ENCODE measurements at places on chromosomes 13 and 19.

- no peak for DNase-seq
Measured at GRCh38 chr13:30409886-30410704, 12.2 kb upstream of the UBE2L5 start.

DNA sequence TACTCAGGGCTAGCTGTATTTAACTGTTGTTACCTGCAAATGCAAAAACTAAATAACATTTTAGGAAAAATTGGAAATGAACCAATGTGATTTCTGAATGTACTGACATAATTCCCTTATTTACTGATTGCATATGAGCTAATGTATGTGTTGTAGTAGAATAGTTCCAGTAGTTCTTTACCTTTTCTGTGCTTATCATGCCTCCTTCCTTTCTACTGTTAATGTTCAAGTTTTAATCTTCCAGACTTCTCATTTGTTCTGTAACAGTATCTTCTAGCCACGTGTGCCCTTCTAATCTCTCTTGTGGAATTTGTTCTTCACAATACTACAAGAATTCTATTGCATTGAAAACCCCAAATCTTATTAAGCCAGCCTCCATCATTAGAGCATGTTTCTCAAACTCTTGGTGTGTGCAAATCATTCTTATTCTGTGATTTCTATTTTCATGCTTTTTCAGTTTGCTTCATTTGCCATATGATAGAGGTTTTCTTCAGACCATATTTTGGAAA lies 17.7 kb downstream of the LSM14A start:
- no peak for DNase-seq

- DNase-seq = no peak
Measured at GRCh38 chr13:29164116-29164515, 344.0 kb downstream of the MTUS2 start.

- DNase-seq = no peak
Measured at GRCh38 chr19:8518536-8518935, 4.6 kb upstream of the ZNF414 start.

DNA sequence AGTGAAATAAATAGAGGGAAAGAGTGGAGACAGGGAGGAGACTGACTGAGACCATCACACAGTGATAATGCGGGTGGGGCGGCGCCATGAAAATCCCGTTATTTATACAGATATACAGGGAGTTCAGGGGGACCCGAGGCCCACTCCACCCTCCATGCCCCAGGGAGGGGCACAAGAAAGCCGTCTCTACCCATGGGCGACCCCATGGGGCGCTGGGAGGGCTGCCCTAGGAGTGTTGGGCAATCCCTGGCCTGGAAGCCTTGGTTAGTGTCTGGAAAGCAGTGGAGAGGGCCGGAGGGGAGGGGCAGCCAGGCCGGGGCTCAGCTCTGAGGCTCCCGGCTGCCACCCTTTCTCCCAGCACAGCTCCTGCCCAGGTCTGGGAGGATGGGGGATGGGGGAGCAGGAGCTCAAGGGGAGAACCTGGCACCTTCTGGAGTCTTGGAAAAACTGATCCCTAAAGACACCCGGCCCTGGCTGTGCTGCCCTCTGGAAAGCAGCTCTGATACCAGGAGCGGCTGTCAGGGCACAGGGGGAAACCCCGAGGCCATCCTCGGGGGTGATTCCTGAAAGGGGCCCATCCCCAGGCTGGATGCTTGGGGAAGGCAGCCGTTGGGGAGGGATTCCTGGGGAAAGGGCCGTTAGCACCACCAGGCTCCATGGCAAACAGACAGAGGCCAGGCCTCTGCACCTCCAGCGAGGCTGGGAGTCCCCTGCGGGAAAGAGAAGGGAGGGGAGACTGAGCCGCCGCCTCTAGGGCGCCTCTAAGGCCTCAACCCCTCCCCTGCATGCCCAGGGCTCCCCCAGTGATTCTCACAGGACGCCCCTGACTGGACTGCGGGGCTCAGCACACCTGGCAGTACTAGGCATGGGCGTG lies 3.0 kb upstream of the PRKD2 start:
- DNase-seq = no peak

DNA sequence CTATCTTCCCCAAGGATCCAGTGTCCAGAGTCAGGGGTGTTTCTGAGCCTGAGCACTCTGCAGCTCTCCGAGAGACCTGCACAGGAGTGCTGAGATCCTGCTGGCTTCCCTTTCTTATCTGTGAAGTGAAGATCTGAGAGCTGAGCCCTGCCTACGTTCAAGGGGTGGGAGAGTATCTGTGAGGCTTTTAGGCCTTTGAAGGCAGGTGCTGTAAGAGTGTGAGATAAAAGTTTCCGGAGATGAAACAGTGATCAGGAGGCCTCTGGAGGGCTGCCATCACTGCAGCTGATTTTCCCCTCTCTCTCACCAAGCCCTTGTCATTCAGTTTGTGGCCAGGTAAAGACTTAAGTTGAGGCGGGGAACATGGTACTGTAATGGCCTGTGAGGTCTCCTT lies 83.1 kb downstream of the AKAP11 start:
- DNase-seq = peak; percentile 35

GRCh38 chr19:51173681-51174080 lies 31.6 kb downstream of the SIGLEC7 start:
- DNase-seq = no peak

DNA sequence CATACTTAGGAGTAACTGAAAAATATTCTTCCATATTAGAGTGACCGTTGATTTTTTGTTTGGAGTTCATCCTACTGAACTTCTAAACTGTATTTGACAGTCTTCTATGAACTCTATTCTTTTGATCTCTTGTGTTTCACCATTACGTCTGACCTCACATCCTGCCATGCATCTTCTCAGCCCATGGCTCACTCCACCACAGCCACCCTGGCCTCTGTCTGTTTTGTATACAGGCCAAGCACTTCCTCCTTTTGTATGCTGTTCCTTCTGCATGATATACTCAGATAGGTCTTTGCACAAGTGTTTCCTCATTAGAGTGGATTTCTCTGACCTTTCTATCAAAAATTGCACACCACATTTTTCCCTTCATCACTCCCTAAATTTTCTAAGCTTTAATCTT lies 119.9 kb downstream of the MAB21L1 start:
- DNase-seq = no peak

DNA sequence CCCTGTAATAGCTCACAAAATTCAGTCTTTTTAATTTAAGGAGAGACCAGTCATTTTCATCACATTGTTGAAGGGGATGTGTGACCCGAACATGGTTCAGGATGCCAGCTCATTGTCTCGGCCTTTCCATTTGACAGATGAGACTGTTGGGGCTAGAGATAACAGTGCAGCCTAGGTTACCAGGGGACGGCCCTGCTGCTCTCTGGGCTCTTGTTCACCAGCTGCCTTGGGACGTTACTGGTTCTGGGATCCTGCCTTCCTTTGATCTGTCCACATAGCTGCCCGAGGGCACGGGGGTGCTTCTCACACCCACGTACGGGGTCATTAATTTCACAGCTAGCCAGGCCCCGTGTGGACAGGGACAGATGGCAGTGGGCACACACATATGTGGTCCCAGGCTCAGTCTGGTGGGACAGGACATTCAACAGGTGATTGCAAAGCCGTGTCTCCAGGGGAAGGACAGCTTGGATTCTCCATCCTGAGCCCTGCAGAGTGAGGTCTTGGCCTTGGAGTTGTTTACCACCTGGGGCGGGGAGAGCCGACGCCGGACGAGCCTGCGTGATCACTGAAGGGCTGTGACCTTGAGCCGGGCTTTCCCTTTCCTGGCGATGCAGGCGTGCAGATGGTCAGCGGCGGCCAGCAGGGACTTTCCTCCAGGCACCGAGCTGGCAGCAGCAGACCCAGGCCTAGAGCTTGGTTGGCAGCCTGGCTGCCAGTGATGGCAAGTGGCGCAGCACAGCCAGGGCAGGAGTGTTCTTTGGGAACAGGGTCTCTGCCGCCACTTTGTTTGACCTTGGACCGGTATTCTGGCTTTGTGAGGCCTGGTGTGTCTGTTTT lies 26.7 kb upstream of the NPAS1 start:
- no peak for DNase-seq

- DNase-seq = no peak
Measured at GRCh38 chr19:53109527-53109926, 6.3 kb upstream of the ZNF160 start.

GRCh38 chr19:31983647-31984046 lies 361.8 kb upstream of the ZNF507 start:
- DNase-seq = no peak

- DNase-seq = no peak
Measured at GRCh38 chr13:73825143-73825542, 309.1 kb downstream of the KLF12 start.

DNA sequence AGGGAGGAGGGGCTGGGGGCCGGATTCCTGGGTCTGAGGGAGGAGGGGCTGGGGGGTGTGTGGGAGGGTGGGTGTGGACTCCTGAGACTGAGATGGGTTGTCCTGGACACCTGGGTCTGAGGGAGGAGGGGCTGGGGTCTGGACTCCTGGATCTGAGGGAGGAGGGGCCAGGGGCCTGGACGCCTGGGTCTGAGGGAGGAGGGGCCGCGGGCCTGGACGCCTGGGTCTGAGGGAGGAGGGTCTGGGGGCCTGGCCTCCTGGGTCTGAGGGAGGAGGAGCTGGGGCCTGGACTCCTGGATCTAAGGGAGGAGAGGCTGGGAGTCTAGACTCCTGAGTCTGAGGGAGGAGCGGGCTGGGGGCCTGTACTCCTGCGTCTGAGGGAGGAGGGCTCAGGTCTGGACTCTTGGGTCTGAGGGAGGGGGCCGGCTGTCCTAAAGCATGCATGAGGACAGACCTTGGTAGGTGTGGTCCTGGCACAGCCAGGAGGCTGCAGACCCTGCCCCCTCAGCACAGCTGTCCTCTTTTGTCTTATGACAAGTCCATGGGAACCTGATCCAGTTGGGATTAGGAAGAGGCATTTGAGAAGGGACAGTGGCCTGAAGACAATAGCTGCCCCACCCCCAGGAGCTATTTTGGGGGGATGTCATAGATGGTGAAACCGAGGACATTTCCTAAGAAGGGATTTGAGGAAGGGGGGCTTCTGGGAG lies 1.3 kb downstream of the TNNT1 start:
- DNase-seq = no peak

DNA sequence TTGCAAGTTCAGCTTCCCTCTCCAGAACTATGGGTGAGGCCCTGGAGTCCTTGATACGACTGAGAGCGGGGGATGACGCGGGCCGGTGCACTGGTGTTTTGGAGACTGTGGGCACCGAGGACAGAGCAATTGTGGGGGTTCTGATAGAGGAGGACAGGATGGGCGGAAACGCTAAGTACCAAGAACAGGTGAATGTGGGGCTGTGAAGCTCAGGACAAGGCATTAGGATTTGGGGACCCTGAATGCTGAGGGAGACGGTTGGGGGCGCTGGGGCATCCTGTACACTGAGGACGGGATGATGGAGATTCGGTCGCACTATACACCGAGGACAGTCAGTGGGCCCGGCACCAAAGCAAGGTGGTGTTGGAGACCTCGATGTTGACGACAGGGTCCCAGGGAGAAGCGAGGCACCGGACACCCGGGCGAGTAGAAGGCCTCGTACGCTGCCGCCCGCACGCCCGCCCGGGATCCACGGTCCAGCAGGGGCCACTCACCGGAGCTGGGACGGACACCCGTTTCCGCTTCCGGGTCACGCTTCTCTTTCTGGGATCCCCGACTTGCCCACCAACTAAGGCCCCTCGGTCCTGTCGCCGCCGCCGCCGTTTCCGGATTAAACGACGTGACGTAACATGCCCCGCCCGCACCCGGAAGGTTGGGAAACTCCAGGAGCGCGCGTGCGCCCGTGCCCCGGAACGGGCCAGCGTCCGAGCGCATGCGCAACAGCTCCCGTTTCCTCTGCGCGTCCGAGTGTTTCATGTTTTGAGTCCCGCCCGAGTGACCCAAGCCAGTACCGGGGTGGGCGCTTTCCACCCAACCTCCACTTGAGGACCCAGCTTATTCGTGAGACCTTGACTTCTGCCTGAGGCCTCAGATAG lies at the start of gene CHMP2A:
CHMP2A (minus strand) TSS at position 612 of the 875 bp plus-strand sequence. CDS start 893 bp downstream, outside the sequence.
- DNase-seq = peak; percentile 98

- DNase-seq = no peak
Measured at GRCh38 chr13:76968041-76968440, 19.7 kb downstream of the ACOD1 start.

GRCh38 chr13:31951215-31951678 lies 80.3 kb upstream of the FRY start:
- peak; percentile 89 for DNase-seq

- no peak for DNase-seq
Measured at GRCh38 chr13:43085545-43085944, 62.2 kb downstream of the DNAJC15 start.

DNA sequence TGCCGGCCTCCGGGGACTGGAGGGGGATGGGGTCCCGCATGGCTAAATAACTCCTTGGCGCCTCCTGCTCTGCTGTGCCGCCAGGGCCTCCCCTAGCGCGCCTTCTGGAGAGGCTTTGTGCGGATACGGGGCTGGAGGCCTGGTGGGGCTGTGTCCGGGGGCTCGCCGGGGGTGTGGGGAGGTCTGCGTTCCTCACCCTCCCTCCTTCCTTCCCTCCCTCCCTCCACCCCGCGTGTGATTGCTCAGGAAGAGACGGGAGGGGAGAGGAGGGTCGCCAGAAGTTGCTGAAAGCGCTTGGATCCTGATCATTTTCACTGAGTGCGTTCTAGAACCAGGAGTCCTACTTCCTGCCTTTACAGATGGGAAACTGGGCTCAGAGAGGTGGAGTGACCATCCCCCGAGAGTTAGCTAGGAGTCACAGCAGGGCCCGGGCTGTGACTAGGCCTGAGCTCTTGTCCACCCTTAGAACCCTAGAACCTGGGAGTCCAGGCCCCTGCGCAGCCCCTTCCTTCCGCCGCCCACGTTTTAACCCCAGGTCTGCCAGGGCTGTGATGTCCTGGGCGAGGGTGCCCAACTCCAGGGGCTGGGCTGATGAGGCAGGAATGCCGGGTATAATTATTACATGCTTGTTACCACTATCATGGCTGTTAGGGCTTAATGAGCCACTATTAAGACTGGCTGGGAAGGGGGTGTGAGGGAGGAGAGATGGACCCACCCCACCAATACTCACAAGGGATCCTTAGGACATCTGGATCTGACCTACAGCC lies 782 bp upstream of the JUND start:
- DNase-seq = no peak

- no peak for DNase-seq
Measured at GRCh38 chr13:69389899-69390298, 717.7 kb upstream of the ATXN8OS start.

DNA sequence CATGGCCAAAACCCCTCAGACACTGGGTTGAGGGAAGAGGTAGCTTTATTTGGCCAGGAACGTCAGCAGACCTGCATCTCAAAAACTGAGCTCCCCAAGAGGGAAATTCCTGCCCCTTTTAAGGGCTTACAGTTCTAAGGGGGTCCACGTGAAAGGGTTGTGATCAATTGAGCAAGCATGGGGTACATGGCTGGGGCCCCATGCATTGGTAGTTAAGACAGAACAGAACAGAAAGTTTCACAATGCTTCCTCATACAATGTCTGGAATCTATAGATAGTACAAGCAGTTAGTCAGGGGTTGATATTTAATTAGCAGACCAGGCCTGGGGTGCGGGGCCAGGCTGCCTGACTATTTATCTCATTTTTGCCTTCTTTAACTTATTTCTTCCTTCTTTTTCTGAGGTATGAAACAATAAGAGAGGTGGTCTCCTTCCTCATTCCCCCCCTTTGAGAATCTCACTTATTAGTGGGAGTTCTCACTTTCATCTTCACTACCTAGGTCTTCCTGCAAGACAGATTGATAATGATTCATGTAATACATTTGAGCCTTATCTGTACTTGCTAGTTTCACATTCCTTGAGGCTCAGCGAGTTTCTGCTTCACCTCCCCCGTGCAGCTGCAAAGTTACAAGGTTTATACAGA lies 84.8 kb downstream of the SLC25A15 start:
- no peak for DNase-seq

GRCh38 chr13:59776924-59777690 lies 386.6 kb downstream of the DIAPH3 start:
- no peak for DNase-seq

GRCh38 chr19:19500975-19501644 lies 14.2 kb downstream of the TSSK6 start:
- no peak for DNase-seq

Measured in CD4-positive, alpha-beta T cell treated with Interleukin-15 for 1 hour (primary cell).